ENCODE measurements at places on chromosomes 4 and X.

DNA sequence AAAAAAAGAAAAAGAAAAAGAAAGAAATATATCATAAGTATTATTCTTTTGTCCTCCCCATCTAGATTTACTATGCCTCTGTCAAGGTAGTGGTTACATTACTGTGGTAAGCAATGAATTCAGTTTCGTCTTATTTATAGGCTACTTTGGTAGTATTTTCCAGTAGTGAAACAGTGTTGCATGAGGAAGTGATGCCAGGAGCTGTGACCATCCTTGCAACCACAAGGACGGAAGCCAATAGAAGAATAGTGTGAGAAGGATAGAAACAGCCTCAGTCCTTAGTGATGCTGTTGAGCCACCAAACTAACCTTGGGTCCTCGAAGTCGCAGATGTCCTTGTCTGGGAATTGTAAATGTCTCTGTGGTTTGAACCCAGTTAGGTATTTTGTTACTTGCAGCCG is 328.5 kb downstream of the PPP3CA start:
- no peak for DNase-seq

GRCh38 chrX:46712764-46713163 is 46.2 kb downstream of the SLC9A7 start:
- no peak for DNase-seq

GRCh38 chr4:84499624-84499982 is 511 bp upstream of the NKX6-1 start:
- no peak for DNase-seq

DNA sequence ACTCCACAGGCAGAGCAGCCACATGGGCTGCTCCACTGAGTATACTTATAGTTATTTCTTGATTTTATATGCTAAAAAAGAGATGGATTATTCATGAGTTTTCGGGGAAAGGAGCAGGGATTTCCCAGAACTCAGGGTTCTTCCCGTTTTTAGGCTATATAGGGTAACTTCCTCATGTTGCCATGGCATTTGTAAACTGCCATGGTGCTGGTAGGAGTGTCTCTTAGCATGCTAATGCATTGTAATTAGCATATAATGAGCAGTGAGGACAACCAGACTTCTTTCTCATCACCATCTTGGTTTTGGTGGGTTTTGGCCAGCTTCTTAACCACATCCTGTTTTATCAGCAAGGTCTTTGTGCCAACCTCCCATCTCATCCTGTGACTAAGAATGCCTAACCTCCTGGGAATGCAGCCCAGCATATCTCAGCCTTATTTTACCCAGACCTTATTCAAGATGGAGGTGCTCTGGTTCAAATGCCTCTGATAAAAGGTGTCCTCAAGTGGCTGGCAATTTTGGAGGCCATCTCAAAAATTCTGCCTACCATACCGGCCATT is 213.0 kb upstream of the VEGFC start:
- no peak for DNase-seq

- no peak for DNase-seq
These were observed 68.8 kb upstream of the PRPS1 start for GRCh38 chrX:107559506-107559905.

GRCh38 chr4:6763330-6763851 is 19.1 kb upstream of the KIAA0232 start:
- DNase-seq, result no peak

DNA sequence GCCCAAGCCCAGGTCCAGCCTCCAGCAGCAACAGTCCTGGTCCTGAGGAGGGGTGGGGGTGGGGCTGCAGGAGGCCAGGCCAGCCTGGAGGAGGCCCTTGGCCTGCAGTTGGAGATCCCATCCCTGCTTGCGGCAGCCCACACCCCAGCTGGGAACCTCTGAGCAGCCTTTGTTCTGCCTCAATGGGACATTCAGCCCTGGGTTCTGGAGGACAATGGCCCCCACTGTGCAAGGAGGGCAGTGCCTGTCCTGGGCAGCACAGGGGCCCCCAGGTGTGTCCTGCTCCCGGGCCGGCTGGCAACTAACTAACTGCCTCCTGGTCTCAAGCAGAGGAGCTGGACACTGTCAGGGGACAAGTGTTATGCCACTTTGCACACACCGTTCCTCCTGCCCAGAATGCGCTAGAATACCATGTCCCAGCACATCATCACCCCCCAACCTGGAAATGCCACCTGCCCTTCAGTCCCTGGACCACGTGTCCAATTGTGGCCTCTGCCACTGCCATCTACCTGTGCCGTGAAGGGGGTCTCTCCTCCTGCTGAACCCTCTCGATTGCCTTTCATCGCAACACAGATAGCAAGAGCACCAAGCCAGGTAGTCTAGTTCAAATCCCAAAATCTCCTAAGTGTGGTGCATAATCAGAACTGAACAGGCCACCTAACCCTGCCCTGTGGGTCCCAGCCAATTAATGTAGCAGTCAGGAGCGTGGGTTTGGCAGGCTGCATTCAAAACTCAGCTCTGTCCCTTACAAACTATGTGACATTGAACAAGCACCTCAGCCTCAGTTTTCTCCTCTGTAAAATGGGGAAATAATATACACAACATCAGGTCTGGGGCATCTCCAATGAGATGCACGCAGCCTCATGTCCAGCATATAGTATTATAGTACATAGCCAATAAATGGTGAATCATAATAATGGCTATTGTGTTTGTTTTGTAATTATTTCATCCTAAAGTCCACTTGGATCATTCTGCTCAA is 8.8 kb downstream of the PPP2R2C start:
- DNase-seq, result no peak

Data from stimulated activated CD8-positive, alpha-beta memory T cell treated with anti-CD3 and anti-CD28 coated beads, Interleukin-4, amount 100 ng/mL, for 1 hour (primary cell).